ENCODE measurements at places on chromosomes 3 and 15.

- peak; percentile 12 for DNase-seq
Measured at GRCh38 chr15:31241888-31242522, 84.6 kb upstream of the KLF13 start.

DNA sequence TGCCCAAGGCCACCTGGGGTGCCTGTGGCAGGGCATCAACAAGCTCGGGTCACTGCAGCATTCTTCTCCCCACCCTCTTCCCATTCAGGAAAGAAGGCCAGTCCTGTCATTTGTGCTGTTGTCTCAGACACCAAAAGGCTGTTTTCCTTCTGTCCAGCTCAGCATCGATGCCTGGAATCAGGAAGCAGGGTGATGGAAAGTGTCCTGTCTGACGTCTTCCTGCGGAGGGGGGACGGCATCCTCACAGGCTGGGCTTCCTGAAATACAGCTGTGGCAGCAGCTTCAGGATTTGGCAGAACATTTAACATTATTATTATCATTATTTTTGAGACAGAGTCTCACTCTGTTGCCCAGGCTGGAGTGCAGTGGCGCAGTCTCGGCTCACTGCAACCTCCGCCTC is 33.0 kb upstream of the ANKDD1A start:
- no peak for DNase-seq

GRCh38 chr3:195892105-195893043 is 16.0 kb downstream of the TNK2 start:
- DNase-seq: no peak

- no peak for DNase-seq
Measured at GRCh38 chr15:47473832-47474231, 243.5 kb upstream of the SEMA6D start.

DNA sequence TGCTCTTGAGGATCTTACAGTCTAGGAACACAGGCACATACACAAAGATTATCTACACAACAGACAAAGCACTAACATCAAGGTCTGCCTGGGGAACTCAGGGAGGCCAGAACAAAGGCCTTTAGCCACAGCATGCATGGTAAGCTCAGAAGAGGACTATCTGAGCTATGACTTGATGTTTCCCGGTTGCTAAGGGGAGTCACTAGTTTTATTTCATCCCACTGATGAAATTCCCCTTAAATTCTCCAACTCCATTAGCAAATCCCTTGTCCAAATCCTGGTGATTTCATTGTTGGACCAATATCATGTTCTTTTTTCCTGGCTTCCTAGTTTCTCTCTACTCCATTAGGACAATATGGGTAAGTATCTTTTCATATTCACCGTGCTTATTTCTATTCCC is 23.3 kb downstream of the FBN1 start:
- no peak for DNase-seq

- DNase-seq: no peak
Measured at GRCh38 chr3:78659386-78659987, 1108.3 kb downstream of the ROBO1 start.

DNA sequence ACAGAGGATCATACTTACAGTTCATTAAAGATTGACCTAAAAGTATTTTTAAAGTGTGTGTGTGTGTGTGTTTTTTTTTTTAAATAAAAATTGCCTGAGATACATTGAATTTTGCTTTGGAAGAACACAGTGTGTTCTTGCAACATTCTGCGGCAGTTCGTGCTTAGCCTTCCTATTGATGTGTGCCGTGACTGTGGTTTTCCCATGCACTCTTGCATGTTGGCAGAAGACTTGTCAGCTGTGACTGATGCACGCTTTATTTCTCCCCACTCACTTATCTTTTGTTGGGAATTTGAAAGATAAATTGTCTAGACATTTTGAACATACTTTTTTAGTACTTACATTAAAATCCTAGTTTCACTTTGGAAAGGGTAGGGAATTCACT is 136.3 kb upstream of the LRRFIP2 start:
- no peak for DNase-seq

DNA sequence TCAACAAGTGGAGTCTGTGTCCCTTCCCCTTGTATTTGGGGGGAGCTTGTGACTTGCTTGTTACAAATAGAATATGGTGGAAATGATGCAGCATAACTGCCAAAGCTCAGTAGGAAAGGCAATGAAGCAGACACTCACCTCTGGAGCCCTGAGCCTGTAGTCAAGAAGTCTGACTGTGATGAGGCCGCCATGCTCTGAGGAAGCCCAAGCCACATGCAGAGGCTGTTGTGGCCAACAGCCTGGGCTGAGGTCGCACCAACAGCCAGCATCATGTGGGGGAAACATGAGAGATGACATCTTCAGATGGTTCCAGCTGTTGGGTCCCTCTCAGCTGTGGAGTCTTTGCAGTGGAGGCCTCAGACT is 161.4 kb downstream of the CHSY1 start:
- DNase-seq: peak; percentile 33

- no peak for DNase-seq
Measured at GRCh38 chr15:91525751-91526150, 327.8 kb upstream of the SLCO3A1 start.

DNA sequence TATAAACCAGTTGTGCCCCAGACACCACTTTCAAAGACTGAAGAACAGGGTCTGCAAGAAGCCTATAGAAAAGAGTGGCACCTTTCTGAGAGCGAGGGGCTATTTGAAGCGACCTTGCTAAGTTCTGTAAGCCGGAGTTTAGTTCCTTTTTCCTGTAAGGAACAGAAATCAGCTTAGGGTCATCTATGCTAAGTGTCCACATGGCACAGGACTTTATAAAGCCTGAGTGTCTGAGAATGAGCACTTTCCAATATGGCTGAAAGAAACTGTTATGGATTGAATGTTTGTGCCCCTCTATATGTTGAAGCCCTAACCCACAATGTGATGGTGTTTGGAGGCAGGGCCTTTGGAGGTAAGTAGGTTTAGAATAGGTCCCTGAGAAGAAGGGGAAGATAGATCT is 4.0 kb upstream of the A4GNT start:
- DNase-seq: no peak

GRCh38 chr3:71551311-71551919 is 32.1 kb downstream of the FOXP1 start:
- no peak for DNase-seq

- DNase-seq: no peak
Measured at GRCh38 chr3:111936967-111937366, 41.9 kb upstream of the ABHD10 start.

DNA sequence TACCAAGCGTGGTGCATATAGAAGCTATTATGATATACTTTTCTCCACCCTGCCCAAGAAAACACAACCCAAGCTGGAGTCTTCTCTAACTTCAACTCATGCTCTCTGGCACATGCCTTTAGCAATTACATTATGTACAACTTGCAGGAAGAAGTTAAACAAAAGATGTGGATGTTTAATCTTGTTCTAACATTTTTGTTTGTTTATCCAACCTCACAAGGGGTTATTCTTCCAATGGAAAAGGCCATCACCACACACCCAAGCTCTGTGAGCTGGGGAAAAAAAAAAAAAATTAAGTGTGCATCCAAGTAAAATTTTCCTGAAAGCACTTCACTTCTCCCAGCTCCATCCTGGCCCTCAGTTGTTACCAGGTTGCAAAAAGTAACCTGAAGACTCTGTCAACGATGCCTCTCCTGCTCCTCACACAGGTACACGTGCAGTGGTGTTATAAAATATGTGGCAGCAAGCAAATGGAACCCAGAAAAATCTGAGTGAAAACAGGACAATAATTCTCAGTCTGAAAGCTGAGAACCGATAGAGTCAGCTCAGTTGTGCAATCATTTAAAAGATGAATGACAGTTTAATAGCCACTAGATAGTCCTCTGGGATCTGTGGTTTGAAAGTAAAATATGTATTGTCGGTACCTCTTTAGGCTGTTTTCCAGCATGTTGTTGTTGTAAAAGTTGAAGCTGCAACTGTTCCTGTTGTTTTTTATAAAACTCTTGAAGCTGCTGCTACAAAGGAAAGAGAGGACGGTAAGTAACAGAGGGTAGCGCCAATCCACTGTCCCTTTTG is 531.4 kb downstream of the FOXP1 start:
- no peak for DNase-seq

DNA sequence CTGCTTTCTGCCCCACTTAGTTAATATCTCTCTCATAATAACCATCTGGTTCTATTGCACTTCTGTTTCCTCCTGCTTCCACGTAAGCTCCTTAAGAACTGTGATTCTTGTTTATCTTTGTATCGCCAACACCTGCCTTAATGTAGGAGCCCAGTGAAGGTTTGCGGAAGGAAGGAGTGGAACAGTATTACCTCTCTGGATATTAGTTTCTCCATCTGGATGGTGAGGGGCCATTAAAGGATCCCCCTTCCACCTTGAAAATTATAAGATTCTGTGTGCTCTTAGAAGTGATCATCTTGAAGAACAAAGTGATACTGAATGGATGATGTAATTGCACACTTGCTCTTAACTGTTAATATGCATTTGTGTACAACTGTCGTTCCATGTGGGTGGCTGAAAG is 2.2 kb downstream of the CHRNA5 start:
- no peak for DNase-seq

DNA sequence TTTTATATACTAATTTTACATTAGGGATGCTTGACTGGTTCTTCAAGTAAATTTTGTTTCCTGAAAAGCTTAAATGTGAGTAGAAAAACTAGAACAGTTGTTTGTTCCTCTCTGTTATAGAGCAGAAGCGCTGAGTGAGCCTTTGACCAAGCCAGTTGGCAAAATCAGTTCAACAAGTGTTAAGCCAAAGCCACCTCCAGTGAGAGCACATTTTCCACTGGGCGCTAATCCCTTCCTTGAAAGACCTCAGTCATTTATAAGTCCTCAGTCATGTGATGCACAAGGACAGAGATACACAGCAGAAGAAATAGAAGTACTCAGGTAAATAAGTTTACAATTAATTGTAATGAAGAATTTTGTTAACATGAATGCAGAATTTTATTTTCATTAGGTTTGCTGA is 14.6 kb downstream of the CAPN7 start:
- no peak for DNase-seq

DNA sequence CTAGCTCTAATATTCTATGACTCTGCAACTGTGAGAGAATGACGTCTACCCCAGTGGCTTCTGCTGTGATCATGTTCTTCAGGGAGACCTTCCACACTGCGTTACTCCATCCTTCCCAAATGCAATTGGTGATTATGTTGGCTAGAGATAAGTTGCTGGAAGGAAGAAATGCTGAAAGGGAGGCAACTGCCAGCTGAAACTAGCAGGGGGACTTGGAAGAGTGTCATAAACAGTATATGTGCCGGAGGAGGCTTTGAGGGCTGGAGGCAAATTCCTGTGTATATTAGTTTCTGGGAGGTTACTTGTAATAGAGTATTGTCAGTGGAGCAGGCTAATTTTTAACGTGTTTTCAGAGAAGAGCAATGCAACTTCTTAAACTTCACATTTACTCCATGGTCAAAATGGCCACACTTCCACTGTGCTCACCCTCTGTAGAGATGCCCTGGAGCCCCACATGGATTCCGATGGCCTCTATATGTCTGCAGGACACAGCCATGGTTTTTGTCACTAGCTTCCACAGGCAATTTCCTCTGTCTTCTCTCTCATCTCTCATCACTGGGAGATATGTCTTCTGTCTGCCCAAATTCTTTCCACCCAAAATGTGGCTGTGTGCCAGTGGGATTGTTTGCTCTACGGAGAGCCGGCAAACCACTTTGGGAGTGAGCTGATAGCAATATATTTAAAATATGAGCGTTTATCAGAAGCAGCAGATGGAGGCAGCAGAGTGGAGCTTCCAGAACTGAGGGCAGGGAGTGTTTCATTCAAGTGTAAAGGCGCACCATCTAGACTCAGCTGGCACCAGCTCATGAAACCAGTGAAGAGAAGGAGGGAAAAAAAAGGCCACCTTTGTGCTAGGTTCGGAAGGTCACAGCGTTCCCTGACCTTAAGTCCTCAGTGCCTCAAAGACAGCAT is 13.3 kb upstream of the CD47 start:
- no peak for DNase-seq

- DNase-seq: no peak
Measured at GRCh38 chr3:9064850-9065249, 101.6 kb upstream of the RAD18 start.

DNA sequence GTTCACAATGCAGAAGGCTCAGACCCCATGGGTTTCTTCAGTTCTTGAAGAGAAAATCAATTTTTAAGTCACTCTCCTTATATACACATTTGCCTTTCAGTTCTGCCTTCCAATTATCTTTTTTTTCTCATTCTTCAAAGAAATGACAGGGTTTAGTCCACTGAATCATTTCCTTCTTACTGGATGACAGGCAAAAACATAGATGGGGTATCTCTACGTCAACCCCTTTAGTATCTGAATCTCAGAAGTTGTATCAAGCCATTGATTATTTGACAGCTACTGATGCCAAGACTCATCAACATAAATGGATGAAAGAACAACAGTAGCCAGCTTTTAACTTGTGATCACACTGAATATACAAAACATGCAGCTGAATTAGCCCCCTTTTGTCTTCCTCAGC is 6.5 kb downstream of the ATOSA start:
- DNase-seq: no peak

DNA sequence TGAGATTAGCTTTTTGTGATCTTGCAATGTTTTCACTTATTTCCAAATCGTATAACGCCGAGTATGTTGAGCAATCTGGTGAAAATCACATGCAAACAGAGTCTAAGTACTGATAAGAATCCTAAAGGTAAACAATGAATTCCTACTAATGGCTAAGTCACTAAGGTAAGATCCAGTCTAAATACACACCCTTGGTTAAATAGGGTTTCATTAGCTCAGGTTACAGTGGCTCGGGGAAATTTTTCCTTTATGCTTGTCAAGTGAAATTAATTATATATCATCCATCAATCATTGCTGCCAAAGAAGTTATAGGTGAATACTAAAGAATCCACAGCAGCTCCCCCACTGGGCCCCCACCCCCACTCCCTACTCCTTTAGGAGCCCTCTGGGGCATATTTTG is 139.3 kb downstream of the SOX2 start:
- DNase-seq: no peak

GRCh38 chr3:5769825-5770224 is 582.3 kb downstream of the EDEM1 start:
- no peak for DNase-seq

DNA sequence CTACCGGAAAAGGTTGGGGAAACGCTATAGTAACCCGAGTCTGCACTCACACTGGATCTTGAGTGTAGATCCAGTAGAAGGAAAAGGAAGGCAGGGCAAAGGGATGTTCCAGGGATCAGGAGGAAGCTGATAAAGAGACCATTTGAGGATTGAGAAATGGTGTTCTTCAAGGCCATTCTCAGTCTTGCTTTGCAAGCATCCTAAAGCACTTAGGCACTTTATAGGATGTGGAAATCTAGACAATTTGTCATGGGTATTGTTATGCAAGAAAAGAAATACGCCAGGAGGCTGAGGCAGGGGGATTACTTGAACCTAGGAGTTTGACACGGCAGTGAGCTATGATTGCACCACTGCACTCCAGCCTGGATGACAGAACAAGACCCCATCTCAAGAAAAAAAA is 13.2 kb upstream of the SCAMP5 start:
- no peak for DNase-seq

Measured in RWPE2 (cell line).